CD4-positive, alpha-beta T cell treated with Interleukin-17A for 4 hours (primary cell): ENCODE measurements at places on chromosomes 2 and 18.

GRCh38 chr2:145501920-145502319 lies 982.0 kb upstream of the ZEB2 start:
- DNase-seq: no peak

- DNase-seq: no peak
Observed at GRCh38 chr2:191264647-191265081, 19.5 kb downstream of the MYO1B start.

- DNase-seq: no peak
Observed at GRCh38 chr18:1648712-1649111, 744.0 kb downstream of the ADCYAP1 start.

GRCh38 chr2:67510745-67511144 lies 113.6 kb downstream of the ETAA1 start:
- no peak for DNase-seq

DNA sequence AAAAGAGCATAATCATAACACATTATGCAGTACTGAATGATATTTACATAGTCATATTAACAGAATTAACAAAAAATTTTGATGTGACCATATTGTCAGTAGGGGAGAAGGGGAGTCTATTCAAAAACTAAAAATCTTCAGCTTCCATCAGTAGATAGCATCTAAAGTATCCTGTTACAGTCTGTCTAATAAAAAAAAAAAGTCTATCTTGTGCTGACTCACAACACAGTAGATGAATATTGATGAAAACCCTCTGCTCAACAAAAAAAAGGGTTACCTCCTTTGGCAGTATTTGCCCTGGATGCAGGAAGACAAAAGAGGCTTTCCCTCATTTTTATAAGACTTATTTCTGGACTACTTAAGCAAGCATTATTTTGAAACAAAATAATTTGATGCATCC lies 27.3 kb downstream of the GRB14 start:
- no peak for DNase-seq

- no peak for DNase-seq
Observed at GRCh38 chr2:29855924-29856639, 65.3 kb downstream of the ALK start.

DNA sequence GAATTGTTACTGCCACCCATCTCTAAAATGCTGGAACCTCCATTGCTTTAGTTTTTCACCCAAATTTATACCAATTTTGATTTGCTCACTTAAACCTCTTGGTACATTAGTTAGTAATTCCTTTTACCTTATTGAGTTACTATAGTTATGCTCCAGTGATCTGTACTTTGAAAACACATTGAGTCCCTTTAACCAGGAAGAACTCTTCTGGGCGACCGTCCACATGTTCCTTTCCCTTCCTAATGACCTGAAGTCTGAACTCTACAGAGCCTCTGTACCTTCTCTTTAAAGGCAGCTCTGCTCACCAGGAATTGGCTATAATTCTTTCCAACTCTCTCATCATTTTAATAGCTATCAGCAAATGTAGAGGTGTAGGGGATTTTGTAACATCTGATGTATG lies 290.0 kb downstream of the NEDD4L start:
- no peak for DNase-seq

- DNase-seq: no peak
Observed at GRCh38 chr18:76983613-76984051, 149.0 kb downstream of the MBP start.

DNA sequence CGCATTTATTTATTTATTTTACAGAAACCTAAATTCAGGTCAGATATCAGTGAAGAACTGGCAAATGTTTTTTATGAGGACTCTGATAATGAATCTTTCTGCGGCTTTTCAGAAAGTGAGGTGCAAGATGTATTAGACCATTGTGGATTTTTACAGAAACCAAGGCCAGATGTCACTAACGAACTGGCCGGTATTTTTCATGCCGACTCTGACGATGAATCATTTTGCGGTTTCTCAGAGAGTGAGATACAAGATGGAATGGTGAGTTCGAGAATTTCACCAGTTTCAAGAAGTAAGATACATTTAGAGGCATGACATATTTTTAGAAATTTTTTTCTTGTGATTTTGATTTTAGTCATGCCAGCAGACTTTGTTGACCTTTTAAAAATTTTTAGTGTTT lies 4.6 kb downstream of the CDCA7 start:
- DNase-seq: no peak

DNA sequence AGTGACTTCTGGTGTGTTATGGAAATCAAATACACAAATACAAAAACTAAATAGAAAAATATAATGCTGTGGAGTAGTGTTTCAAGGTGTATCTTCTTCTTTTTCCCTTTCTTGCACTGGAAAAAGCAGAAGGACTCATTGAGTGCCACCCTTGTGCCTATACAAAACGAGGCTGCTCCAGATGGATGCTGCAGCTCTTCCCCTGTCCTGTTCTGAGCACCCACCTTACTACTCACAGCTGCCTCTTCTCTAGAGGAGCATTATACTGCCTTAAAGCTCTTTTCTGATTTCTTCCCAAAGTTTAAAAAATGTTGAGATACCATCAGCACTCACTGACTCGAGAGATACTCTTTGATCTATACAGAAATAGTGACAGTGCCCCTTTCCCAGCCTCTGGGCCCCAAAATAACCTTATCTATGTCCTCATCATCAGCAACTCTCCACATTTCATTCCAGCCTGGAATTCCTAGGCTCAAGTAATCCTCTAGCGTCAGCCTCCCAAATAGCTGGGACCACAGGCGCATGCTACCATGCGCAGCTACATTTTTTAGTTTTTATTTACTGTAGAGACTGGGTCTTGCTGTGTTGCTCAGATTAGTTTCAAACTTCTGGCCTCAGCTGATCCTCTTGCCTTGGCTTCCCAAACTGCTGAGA lies 1356.1 kb upstream of the NRXN1 start:
- DNase-seq: no peak

DNA sequence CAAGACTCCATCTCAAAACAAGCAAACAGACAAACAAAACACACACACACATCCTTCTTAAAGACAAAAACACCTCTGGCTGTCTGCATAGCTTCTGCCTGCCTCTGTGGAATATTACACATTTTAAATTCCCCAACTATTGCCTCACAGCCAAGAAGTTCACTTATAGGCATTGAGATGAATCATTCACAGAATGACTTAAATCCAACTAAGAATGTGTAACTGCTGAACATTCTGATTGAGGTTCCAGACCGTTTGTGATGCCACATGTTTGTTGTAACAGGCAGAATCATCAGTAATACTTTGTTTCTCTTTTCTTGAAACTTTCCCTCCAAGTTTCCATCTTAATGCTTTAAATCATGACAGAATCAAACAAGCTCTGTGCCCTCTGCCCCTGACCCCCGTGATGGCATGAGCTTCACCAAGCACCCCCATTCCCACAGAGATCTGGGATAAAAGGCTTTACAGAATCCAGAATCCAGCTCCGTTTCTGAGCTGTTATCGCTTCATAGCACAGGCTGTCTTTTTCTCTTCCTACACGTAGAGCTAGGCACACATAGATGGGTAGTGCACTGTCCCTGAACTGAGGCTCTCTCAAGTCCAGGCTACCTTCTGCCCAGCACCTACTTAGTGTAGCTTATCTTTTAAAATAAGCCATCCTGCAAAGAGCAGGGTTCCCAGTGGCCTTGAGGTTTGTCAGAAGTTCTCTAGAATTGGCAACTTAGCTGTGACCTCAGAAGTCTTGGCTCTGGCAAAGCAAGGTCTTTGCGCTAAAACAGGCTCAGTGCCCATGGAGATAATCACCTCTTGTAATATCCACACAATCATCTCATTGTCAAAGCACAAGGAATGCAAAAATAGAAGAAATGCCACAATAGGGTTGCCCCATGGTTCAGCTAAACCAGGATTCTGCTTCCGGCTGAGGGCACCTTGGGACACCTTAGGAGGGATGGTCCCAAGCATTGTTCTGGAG lies 32.9 kb downstream of the EPAS1 start:
- DNase-seq: no peak

- DNase-seq: no peak
Observed at GRCh38 chr2:188776634-188777033, 197.5 kb upstream of the COL3A1 start.

DNA sequence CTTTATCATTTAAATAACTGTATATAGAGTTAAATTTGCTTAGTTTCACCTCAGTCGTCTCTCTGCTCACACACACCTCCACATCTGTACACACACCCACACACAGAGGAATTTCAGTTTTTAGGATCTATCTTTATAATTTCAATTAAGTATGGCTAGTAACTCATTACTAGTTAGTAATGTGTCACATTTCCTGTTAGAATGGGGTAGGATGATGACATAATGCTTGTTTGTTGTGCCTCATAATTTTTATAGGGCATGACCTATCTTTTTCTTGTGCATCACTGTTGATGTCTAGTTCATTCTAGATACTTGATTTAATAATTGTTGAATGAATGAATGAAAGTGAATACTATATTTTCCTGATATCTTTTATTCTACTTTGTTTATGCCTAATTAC lies 108.6 kb downstream of the AGPS start:
- no peak for DNase-seq

DNA sequence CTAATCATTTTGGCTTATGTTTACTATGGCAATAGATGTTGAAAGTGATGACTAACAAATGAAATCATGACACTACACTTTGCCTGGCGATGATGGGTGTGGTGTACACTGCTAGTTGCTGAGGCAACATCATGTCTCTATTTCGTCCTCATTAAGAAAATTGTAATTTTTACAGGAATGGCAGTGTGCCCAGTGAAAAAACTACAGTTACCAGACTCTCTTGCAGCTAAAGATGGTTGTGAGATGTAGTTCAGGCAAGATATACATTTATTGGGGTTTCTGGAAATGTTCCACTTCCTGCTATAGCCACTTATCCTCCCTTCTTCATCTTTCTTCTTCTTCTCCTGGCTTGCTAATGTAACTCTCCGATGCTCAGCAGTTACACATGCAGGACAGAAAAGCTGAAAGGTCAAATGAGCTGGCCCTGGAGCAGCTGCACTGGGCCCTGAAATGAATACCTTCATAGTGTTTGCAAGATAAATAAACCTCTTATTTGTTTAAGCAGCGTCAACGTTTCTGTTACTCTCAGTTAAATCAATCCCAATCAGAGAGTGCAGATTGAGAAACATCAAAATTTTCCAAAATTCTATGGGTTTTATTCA lies 46.0 kb downstream of the SOCS6 start:
- no peak for DNase-seq

DNA sequence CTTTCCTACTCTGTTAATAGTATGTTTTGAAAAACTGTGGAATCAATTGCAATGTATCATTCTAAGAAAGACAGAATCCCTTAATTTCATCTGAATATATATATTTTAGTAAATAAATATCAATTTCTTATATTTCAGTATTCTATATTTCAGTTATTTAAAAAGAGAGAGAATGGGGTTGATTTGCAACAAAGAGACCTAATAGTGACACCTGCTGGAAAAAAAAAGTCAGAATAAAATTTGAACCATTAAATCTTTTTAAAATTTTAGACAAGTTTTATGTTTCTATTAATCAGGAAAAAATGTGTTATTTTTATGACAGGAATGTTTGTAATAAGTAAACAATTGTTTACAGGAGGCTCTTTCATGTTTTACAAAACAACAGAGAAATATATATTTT lies 20.7 kb upstream of the CCNT2 start:
- no peak for DNase-seq

DNA sequence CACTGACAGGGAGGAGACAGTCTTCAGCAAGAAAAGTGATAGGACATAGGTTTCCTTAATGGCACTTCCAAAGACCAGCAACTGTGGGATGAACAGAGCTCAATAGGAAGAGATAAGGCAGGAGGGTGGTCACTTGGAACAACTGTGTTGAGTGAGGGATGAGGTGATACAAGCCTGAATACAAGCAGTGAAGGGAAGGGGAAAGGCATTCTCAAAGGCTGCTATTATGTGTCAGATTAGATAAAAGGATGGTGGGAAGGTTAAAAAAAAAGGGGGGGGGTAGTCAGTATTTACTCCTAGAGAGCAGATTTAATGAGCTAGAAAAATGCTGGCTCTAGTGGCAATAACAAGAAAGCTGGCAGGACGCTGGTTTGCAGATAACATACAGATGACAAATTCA lies 25.7 kb downstream of the CCBE1 start:
- DNase-seq: no peak

DNA sequence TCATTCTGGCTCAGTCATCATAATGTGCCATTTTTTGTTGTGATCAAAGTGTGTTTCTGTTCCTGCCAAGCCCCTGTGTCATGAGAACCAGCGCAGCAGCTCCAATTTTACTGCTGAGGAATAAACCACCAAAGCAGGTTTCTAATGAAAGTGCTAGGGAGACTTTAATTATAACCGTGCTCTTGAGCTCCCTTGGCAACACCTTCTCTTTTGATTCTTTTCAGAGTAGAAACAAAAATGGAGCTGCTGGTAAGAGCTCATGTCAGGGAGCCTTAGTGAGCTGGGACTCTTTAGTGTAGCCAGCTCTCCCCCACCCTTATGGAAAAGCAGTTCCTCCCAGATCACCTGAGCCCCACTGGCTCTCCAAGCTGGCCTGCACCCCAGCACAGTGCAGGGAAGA lies 74.3 kb downstream of the LYPD1 start:
- DNase-seq: no peak

GRCh38 chr18:11826836-11827235 lies 24.4 kb upstream of the CHMP1B start:
- DNase-seq: peak; percentile 12

GRCh38 chr2:235518322-235519090 lies 24.7 kb downstream of the AGAP1 start:
- no peak for DNase-seq
